T-helper 2 cell (primary cell): ENCODE measurements at places on chromosomes 2 and 18.

DNA sequence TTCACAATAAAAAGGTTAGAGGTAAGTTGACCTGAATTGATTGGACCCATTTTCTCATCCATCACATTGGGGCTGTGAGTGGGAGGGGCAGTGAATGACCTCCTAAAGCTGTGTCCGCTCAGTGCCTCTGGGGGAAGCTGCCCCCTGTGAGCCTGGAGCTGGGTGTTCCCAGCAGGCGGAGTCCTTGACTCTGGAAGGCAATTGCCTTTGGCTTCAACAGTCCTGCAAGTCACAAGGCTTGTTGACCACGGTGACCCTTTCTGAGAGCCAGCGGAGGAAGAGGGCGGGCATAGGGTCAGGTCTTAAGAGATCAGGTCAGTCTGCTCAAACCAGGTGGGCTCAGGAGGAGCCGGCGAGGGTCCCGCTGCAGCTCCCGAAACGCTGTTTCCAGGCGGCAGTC is 1.1 kb upstream of the CIDEA start:
- DNase-seq, result no peak

- no peak for DNase-seq
Measured at GRCh38 chr2:1709335-1709605, 35.0 kb downstream of the PXDN start.

DNA sequence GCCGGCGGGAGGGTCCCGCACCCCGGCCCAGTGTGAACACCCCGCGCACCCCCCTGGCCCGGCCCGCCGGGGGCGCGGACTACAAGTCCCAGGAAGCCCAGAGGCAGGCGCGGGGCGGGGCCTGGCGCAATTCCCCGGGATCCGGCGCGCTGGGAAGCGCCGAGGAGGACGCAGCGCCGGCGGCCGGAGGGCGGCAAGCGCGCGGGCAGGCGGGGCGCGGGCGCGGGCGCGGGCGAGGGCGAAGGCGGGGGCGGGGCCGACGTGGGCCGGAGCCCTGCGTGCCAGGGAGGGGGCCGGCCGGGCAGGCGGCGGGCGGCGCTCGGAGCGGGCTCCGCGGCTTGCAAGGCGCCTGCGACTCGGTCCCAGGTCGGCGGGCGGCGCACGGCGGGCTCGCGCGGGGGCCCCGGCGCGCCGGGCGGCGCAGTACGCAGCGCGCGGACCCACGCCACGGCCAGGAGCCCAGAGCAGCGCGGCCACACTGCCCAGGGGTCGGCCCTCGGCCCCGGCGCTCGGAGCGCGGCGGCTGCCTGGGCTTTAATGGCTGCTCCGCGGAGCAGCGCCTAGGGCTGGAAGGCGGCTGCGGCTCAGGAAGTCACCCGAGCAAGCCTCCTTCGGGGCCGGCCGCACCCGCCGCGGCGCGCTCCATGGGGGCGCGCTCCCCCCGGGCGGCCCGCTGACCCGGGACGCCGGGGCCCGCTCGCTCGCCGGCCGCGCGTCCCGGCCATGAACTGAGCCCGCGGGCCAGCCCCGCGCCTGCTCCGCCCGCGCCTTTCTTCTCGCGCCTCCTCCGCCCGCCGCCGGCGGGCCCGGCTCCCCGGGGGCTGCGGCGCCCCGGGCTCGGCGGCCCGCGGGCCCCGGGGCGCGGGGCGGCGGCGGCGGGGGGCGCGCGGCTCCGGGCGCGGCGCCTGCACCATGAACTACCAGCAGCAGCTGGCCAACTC is at the start of gene AGAP1:
Gene AGAP1, plus strand, starts transcription at position 269 of the 941 bp plus-strand sequence.
- no peak for DNase-seq

- DNase-seq, result no peak
Measured at GRCh38 chr2:9653485-9654271, 22.9 kb upstream of the YWHAQ start.

- DNase-seq, result no peak
Measured at GRCh38 chr2:232888099-232888836, 18.2 kb downstream of the SNORC start.

DNA sequence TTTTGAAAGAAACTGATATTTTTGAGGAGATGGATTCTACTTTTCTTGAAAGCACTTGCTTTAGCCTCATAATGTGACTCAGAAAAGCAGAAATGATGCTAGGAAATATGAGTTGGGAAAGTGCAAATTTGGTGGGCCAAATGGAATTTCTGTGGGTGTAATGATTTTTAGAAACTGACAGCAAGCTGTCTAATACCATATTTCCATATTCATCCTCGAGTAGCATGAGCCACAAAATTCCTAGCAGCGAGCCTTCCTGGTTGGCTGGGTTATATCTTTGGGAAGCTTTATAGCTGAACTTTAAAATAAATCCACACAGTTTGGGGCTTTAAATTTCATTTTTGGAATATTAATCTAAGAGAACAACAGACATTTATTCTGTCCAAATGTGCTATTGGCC is 190.0 kb downstream of the DSC3 start:
- no peak for DNase-seq

DNA sequence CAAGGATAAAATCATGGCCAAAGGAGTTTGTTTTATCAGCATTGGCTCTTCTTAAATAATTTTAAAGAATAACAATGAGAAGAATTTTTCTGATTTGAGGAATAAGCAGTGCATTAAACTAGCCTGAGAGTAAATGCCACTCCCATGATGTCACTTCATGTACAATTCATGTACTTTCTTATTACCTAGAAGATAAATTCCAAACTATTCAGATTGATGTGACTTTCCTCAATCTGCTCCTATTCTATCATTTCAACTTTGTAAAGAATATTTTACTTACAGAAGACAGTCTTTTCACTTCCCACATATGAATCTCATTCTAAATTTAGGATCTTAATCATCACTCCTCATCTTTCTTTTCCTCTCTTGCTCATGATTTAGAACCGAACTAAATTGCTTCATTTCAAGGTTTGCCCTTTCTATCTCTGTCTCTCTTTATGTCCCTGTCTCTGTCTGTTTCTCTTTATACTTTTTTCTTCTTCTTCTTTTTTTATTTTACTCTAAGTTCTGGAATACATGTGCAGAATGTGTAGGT is 1142.0 kb upstream of the PIK3C3 start:
- DNase-seq, result no peak

DNA sequence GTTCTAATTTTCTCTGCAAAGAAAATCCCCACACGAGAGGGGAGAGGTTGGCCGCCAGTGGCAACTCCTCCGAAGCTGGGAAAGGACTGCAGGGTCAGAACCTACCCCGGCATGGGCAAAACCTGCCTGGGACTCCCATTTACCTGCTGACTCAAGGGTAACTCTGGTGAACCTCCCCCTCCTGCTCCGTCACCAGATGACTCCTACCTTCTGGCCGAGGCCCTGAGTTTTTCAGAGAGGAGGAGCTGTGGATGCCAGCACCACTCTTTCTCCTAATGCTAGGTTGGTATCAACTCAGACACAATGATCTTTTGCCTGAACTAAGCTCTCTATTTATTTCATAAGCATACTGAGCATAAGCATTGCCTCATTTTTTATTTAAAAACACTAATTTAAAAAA is 96.6 kb downstream of the ALPK2 start:
- no peak for DNase-seq

- no peak for DNase-seq
Measured at GRCh38 chr2:96501886-96502810, 3.0 kb downstream of the NEURL3 start.

GRCh38 chr2:20191714-20192569 is 33.0 kb downstream of the SDC1 start:
- no peak for DNase-seq

DNA sequence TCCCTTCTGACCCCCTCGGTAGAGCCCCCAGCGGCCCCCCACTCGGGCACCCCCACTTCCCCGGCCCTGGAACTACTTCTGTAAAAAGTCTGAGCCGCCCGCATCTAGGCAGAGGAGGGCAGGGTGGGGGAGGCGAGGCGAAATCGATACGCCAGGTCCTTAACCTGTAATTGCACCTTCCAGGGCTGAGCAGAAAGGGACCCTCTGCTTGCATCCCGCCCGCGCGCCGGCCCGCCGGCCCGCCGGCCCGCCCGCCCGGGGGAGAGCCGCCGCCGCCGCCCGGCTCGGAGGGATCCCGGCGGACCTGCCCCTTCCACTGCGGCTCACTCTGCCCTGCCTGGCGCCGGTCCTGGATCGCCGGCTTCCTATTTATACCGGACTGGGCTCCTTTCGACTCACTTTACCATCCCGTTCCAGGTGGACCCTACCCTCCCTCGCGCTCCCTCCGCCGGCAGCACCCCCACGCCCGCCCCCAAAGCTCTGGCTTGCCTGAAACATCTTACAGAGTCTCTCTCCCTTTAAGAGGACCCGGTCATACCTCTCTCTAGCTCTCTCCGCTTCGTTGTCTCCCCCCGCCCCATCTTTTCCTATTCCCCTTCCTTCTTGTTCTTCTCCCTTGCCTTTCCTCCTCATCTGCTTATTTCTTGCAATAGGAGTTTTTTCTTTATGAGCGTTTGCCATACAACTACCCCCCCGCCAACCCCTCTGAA is 797 bp downstream of the KLHL14 start:
- no peak for DNase-seq

DNA sequence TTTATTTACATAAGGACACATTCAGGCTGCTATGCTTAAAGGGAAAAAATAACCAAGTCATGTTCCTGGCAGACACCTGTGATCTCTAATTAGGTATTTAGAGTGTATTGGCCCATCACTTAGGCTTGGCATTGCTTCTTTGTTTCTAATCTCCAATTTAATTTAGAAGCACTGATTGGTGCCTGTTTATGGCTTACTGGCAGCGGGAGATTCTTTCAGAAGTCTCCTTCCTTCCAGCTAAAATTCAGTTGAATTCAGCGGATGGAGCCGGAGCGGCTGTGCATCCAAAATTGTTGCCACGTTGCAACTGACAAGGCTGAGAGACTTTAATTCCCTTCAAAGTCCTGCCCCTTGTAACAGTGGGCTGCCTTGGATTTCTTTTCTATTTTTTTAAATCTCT is 66.5 kb downstream of the VWA3B start:
- DNase-seq, result no peak

DNA sequence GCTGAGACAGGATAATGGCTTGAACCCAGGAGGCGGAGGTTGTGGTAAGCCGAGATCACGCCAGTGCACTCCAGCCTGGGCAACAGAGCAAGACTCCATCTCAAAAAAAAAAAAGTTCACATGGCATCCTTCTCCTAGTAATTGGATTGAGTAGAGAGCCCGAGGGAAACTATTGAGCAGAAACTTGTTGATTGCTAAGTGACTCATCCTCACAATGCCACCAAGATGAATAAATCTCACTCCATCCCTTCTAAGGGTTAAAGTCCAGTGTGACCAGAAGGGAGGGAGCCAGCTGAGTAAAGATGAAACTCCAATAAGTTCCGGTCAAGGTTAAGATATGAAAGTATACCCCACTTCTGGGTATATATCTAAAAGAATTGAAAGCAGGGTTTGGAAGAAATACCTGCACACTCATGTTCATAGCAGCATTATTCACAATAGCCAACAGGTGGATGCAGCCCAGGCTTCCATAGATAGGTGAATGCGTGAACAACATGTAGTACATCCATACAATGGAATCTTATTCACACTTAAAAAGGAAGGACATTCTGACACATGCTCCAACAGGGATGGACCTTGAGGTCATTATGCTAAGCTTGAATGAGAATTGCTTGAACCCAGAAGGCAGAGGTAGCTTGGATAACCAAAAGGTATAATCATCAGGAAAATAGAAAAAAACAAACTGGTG is 13.0 kb upstream of the FHL2 start:
- DNase-seq, result no peak

- DNase-seq, result no peak
Measured at GRCh38 chr2:227164763-227165291, 403 bp downstream of the COL4A3 start.

DNA sequence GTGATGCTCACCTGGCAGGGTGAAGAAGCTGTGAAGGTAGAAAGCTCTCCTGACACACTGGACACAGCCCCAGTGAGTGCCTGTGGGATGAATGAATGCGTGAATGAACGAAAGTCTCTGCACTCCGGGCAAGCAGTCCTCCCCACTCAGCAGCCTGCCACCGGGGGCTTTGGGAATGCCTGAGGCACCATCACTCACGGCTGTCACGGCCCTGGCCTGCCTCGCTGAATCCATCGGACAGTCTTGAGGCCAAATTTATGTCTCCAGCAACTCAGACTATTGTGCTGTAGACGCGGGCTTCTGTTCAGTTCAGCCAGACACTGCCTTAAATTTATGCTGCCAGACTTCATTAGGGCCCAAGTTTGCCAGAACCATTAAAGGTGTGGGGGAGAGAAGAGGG is 62.9 kb upstream of the TEX51 start:
- DNase-seq, result no peak

- no peak for DNase-seq
Measured at GRCh38 chr2:170851635-170852034, 34.9 kb downstream of the GAD1 start.

- DNase-seq, result peak; percentile 44
Measured at GRCh38 chr2:101823347-101823791, 125.9 kb downstream of the MAP4K4 start.

- DNase-seq, result no peak
Measured at GRCh38 chr18:74546751-74547530, 12.6 kb downstream of the CNDP1 start.

GRCh38 chr2:158729451-158729850 is 65.7 kb upstream of the DAPL1 start:
- no peak for DNase-seq
